ENCODE measurements at places on chromosomes 3 and 15.

- peak; percentile 31 for DNase-seq
Observed at GRCh38 chr15:76285241-76285825, 25.9 kb downstream of the ETFA start.

DNA sequence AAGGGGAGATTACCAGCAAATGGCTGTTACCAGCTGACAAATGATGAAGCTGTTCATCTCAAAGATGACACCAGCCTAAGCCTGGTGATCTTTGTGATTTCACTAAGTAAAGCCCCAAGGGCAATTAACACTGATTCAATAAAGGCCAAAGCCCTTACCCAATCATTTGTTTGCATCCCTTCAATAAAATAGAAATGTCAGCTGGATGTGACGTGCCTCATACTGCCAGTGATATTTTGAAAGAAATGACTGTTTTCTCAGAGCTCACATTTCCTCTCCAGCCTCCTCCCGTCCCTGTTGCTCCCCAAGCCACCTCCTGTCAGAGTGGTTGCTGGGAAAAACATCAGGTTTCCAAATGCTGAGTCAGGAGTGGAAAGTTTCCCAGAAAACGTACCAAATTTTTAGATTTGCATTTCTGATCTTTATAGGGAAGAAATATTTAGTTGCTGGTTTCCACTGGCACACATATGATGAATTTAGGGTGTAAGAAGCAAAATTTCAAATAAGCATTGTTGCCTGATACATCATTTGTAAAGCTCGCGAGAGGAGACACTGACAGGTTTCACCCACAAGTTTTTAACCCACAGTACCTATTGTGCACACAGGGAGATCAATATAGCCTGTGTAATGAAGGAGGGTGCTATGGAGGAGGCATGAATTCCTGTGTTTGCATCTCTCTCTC, 21.0 kb downstream of the C2CD4A start:
- DNase-seq = no peak

- DNase-seq = no peak
Observed at GRCh38 chr3:55675478-55675877, 188.4 kb upstream of the WNT5A start.

- no peak for DNase-seq
Observed at GRCh38 chr15:68213991-68214837, 9.1 kb upstream of the CALML4 start.

- DNase-seq = no peak
Observed at GRCh38 chr15:28879551-28879950, 6.2 kb upstream of the APBA2 start.

DNA sequence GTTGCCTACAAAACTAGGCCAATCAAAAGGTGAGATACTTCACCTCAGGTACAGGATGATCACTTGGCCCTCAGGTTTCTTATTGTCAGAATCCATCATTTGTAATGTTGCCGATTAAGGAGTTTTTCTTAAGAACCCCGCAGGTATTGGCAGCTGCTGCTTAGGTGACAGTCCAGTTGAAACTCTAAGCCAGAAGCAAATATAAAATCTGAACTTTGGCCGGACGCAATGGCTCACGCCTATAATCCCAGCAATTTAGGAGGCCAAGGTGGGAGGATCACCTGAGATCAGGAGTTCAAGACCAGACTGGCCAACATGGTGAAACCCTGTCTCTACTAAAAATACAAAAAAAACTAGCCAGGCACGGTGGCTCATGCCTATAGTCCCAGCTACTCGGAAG, 43.1 kb upstream of the SNTN start:
- DNase-seq = no peak

DNA sequence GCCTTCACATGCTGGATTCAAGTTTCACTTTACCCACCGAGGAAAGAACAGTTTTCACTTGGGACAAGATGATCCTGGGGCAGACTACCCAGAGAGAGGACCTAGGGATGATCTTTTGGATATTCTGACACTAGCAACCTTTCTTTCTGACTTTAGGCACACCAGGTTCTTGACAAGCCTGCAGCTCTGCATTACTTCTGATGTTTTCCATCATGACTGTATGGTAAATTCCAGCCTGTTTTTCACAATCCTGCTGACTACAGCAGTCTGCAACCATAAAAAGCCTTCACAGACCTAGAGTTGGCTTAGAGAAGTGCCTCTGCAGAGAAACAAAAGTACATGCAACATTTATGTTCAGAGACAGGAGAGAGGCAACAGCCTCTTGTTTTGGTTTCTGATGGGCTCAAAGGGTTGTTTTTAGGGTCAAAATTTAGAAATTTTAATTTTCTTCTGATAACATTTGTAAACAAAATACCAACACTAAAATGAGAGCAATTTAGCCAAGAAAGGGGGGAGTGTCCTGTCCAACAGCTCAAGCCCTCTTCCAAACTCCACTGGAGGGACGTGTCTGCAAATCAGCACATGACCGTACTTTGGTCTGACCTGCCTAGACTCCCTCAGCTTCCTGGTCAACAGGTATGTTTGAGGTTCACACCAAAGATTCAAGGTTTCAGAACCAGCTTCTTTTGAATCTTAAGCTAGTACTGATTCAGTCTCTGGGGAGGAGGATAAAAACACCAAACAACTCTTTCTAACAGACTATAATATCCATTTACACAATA, 799 bp downstream of the ABI3BP start:
- no peak for DNase-seq

DNA sequence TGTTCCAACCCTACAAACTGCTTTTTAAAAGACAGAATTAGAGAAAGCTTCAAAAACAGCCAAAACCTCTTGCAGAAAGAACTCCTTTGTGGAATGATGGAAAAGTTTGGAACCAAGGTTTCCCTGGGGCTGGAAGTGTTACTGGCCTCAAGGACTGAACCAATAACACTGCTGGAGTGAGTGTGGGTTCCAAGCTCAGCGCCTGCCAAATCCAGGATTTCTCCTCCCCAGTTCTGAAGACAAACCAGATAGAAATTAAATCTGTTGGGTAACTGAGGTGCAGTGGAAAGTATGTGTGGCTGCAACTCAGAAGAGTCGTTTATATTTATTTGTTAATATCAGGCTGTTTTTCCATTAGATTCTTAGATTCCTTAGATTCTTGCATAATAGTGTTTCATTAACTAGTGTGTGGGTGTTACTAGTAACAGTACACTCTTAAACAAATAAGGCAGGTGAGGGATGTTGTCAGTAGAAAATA, 66.5 kb upstream of the FNDC3B start:
- no peak for DNase-seq

- no peak for DNase-seq
Observed at GRCh38 chr3:150414959-150415358, 6.9 kb downstream of the TSC22D2 start.

- no peak for DNase-seq
Observed at GRCh38 chr3:35120026-35120425, 519.3 kb upstream of the ARPP21 start.

GRCh38 chr3:58874795-58875194, 175.0 kb downstream of the CFAP20DC start:
- no peak for DNase-seq

- no peak for DNase-seq
Observed at GRCh38 chr3:71780430-71780829, 4.5 kb downstream of the PROK2 start.

GRCh38 chr15:48090115-48090514, 30.7 kb upstream of the SLC24A5 start:
- peak; percentile 37 for DNase-seq

DNA sequence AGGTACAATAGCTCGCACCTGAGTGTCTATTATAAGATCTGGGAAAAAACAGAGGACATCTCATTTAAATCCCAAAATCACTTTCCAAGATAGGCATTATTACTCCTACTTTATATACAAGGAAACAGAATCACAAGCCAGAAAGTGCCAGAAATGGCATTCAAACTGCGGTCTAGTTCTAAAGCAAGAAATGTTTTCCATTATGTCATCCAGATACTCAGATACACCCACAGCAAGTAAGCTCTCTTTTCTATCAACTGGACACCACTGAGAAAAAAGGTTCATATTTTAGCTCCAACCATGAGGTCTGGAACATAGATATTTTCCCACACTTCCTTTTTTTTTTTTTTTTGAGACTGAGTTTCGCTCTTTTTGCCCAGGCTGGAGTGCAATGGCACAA, 8.1 kb downstream of the SLC33A1 start:
- no peak for DNase-seq

GRCh38 chr3:63624941-63625560, 27.4 kb upstream of the SNTN start:
- peak; percentile 54 for DNase-seq

- no peak for DNase-seq
Observed at GRCh38 chr15:63203451-63204090, 14.2 kb downstream of the RAB8B start.

GRCh38 chr3:159882367-159882766, 106.3 kb upstream of the IL12A start:
- no peak for DNase-seq

- peak; percentile 62 for DNase-seq
Observed at GRCh38 chr15:66701422-66702034, 508 bp upstream of the SMAD6 start.

DNA sequence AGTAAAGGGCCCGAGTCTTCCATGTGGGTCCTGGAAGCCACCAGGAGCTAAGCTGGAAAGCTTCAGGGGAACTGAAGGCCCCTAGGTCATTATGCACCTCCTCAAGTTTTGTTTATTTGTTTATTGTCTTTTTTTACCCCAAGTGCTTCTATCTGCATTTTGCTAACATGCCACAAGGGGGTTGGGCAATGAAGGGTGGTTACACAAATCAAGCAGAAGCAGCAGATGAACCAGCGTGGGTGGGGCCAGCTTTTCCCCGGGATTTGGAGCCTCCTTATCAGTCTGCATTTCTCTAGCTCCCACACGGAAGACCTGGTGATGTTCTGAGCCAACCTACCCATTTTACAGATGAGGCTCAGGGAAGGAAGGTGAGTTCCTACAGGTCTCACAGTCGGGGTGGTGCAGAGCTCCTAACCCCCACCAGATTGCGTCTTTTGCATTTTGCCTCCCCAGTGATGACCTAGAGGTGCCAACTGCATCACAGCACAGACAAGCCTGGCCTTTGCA, 16.8 kb downstream of the TMC3 start:
- no peak for DNase-seq

GRCh38 chr3:98567666-98568270, 25.6 kb downstream of the CPOX start:
- no peak for DNase-seq

GRCh38 chr15:62887113-62887570, 155.4 kb upstream of the TPM1 start:
- peak; percentile 5 for DNase-seq

DNA sequence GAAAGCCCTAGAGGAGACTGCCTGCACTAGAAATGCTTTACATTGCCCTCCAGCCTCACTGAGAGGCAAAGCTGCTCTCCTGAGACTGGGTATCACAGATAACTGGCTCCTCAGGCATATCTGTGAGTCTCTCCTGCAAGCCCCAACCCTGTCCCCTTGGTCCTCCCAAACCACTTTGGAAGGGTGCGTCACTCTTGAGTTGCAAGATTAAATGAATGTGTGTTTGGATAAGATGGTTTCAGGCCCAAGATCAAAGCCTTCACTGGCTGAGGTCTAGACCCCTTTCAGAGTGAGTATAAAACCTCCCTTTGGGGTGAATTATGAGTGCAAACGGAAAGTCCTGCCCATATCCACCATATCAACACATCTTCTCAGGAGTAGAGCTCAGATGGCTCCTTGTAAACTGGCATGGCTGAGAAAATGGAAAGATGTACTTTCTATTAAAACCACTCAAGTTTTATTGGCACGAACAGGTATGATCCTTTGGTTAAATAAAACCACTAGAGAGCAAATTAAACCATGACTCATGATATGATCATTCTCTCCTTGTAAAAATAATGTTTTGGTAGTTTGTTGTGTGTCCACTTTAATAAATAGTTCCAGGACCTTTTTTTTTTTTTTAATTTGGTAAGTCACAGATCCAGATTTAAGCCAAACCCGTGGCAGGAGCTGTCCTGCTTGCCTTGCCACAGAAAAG, 164.0 kb downstream of the CHST2 start:
- no peak for DNase-seq

- DNase-seq = peak; percentile 43
Observed at GRCh38 chr15:56074481-56075265, 81.3 kb upstream of the NEDD4 start.

GRCh38 chr3:60585918-60586317, 665.3 kb downstream of the FHIT start:
- no peak for DNase-seq

GRCh38 chr3:51538115-51538458, 432 bp upstream of the RAD54L2 start:
- DNase-seq = no peak

- DNase-seq = no peak
Observed at GRCh38 chr3:70556056-70556455, 243.6 kb upstream of the MDFIC2 start.

DNA sequence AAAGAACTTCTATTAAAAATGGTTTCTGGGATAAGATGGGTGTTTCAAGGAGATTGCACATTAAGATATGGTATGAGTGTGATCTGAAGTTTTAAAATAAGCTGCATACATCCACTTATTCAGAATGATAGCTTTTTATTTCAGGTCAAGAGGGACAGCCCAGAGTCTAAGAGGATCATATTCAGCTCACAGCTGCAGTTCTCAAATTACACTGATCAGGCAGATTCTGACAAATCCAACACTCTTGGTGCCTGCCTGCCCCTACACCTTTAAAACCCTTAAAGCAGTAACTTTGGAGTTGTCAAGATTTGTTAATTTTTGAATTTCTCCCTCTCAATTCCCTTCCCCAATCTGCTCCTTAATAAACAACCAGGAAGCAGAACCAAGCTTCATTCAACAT, 9.1 kb upstream of the TMEM87A start:
- no peak for DNase-seq

All from COR-L47 (cell line).